T-helper 1 cell (primary cell): ENCODE measurements at places on chromosomes 1 and 21.

DNA sequence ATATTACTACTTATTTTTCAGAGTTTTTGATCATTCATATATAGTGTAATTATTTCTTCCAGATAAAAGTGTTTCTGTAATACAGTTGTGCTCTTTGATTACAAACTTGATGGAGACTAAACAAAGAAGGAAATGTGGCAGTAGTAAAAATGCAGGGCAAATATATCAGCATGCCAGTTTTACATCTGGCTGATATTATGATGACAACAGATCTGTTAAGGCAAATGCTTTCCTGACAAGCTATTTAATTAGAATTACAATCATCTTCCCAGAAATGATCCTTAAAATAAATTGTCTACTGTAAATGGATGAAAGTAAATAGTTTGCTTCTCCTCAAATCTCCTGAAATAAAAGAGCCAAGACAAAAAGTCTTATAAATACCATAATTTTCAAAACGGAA lies 1659.8 kb downstream of the BRINP3 start:
- no peak for DNase-seq

DNA sequence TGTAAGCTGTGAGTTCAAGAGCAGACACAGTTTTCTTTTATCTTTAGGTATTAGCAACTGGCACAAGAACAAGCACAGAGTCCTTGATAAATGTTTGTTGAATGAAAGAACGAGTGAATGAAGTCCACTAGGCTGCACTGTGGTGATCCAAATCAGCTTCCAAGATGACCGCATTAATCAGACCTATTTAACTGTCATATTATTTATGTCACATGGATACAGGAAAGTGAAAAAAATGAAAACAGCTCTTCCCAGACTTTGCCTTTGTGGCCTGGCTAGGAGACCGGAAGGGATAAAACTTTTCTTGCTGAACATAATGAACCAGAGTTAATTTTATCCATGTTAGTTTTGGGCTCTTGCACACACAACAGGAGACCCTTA lies 261.3 kb downstream of the TNR start:
- no peak for DNase-seq

DNA sequence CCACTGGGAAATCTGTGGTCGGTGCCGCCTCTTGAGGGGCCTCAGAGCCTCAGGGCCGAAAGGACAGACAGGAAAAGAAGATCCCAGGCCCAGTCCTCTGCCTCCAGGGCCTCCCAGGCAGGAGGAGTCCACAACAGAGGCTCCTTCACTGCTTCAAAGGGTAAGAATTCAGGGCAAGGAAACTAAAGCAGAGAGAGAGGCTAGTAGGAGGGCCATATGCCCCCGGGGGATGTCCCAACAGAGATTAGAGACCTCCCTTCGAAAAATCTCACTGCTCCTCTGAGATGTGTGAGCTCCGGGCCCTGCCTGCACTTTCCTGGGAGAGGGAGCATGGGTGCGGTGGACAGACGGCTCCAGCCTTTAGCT lies 465.9 kb downstream of the NPHP4 start:
- DNase-seq = no peak

GRCh38 chr1:233244183-233244582 lies 51.3 kb downstream of the PCNX2 start:
- DNase-seq = no peak

- peak; percentile 63 for DNase-seq
Observed at GRCh38 chr1:9721606-9722377, 70.3 kb downstream of the PIK3CD start.
